ENCODE measurements at places on chromosomes 3 and 15.
A peak's percentile ranks its signal among the peaks of the same experiment; 100 is the strongest.

DNA sequence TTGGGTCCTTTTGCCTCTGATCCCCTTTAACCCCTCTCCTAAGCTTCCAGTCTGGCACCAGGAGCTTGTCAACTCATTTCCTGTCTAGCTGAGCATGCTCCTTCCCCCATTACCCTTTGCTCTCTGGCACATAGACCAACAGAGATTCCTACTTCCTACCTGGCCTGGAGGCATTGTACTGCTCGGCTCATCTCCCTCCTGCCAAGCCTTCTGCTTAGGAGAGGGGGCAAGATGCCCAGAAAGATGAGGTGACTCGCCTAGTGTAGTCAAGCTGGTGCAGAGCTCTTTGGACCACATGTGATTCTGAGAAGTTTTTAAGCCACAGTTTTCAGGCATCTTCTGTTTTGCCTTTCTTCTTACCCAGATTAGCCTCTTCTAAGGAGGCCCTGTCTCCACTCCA lies 95.4 kb downstream of the ZNF621 start:
- no peak for DNase-seq

GRCh38 chr3:115254492-115255196 lies 107.6 kb upstream of the ZBTB20 start:
- DNase-seq = no peak

DNA sequence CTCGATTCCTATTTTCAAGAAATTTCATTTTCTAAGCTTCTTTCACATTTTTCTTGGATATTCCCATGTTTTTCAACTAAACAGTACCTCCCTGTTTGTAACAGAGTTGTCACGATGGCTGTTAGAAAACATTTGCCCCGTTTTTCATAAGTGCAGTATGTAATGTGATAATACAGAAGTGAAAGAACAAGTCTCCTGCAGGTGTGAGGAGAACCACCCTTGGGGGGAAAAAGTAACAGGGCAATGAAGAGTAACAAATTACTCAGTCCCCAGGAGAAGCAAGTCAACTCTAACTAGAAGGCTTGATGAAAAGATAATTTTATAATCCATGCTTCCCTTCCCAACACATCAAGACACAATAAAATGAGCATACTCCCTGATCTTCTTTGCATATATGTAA lies 493.3 kb downstream of the FOXP1 start:
- DNase-seq = no peak

GRCh38 chr15:70605606-70606410 lies 157.6 kb downstream of the UACA start:
- DNase-seq = no peak

GRCh38 chr15:40847223-40847961 lies 3.5 kb downstream of the SPINT1 start:
- DNase-seq = peak; percentile 84

GRCh38 chr15:62727501-62727900 lies 315.0 kb upstream of the TPM1 start:
- no peak for DNase-seq

DNA sequence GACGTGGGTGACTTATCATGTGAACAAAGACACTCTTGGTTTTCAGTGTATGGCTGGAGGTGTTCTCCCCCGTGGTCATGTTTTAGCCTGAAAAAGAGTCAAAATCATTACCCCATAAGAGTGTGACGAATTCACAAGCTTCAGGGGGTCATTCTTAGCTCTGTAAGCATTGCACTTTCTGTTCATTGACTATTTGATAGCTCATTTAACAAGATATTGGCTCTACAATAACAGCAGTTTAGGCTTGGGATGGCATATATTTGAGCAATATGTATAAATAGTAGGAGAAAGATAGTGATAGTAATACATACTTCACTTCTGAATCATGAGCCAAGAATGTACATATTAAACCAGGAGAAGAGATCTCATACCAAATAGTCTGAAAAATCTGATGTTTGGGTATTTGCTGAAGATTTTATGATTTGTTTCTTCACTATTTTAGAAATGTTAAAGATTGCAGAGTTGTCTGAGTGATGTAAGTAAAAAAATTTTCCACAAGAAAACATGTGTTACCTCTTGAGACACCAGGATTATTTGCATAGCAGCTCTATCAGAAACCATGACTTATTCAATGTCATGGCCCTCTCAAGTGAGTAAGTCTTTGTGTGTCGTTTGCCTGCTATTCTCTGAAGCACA lies 996.0 kb downstream of the OTOL1 start:
- DNase-seq = peak; percentile 3
